Fibroblast of mammary gland (primary cell): ENCODE measurements at places on chromosomes 4 and X.
A peak's percentile ranks its signal among the peaks of the same experiment; 100 is the strongest.

GRCh38 chr4:2044119-2044485 lies 15.0 kb upstream of the NAT8L start:
- DNase-seq: no peak

DNA sequence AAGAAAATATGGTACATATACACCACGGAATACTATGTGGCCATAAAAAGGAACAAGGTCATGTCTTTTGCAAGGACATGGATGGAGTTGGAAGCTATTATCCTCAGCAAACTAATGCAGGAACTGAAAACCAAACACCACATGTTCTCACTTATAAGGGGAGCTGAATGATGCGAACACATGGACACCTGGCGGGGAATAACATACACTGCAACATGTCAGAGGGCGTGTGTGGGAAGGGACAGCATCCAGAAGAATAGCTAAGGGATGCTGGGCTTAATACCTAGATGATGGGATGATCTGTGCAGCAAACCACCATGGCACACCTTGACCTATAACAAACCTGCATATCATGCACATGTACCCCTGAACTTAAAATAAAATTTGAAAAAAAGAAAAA lies 19.5 kb upstream of the CNKSR2 start:
- peak; percentile 4 for DNase-seq

DNA sequence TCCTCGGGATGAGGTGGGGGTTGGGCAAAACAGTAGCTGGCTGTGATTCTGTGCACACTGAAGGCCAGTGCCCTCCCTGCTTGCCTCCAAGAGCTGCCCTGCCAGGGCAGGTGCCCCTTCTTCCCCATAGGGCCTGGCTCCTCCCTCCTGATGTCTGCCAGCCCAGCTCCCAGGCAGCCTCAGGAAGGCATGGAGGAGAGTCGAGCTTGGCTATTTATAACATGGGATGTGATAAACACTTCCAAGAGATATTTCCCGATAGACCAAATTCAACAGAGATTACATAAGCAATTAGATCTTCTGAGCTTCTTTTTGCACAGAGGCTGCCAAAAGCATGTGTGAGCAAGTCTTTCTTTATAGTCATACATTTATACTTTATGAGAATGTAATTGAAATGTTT lies 45.3 kb upstream of the PJA1 start:
- DNase-seq: no peak

DNA sequence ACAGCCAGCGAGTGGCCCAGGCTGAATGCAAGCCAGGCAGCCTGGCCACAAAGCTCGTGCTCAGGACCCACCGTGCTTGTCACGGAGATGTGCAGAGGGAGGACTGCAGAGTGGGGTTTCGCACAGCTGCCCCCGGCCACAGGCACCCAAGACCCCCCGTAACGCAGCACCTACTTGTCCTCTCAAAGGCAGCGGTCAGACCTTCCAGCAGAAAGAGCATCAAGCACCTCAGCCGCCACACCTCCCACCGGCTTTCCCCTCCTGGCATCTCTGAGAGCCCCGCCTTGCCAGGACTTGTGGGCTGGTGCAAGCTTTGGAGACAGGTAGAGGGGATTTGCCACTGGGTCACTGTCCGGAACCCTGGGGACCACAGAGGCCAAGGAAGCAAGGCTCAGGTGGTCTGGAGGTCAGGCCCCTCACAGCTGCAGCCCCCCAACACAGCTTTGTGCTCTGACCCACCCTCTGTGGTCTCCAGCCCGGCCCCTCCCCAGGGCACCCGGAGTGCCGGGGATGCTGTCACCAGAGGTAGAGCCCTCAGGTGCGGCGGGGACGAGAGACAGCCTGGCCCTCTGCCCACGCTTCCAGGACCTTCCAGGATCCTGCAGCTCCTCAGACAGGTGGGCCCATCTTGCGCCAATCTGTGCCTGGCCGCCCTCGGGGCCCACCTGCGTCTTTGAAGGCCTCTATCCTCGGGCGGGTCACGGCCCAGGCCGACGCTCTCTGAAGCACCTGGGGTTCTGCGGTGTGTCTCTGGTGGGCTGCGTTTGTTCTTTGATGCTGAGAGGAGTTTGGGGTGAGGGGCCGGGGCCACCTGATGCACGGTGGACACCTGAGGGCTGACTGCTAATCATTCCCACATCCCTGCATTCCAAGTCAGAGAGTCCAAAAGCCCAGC lies 34.4 kb upstream of the HMX1 start:
- no peak for DNase-seq

- no peak for DNase-seq
Measured at GRCh38 chr4:3440011-3440410, 1.8 kb upstream of the HGFAC start.

DNA sequence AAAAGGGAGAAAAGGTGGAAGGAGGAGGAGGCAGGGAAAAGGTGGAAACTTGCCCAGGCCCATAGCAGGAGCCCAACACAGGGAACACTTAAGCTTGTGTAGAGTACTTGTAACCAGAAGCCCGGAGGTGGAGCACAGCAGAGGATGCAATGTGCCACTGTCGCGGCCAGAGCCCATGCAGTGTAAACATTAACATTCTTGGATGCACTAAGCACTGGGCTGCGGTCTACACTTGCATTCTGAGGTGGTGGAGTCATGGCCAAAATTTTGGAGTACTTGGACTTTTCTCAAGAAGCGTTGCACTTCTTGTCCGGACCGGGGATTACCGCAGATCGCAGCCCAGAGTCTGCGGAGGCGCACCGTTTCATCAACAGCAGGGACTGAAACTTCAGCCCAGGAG lies 4.5 kb upstream of the RHOXF1 start:
- peak; percentile 4 for DNase-seq

- DNase-seq: no peak
Measured at GRCh38 chrX:19765628-19766027, 121.8 kb downstream of the SH3KBP1 start.

- no peak for DNase-seq
Measured at GRCh38 chr4:48565362-48566033, 75.4 kb downstream of the ZAR1 start.

GRCh38 chr4:28009541-28009940 lies 1148.9 kb downstream of the STIM2 start:
- DNase-seq: peak; percentile 2

DNA sequence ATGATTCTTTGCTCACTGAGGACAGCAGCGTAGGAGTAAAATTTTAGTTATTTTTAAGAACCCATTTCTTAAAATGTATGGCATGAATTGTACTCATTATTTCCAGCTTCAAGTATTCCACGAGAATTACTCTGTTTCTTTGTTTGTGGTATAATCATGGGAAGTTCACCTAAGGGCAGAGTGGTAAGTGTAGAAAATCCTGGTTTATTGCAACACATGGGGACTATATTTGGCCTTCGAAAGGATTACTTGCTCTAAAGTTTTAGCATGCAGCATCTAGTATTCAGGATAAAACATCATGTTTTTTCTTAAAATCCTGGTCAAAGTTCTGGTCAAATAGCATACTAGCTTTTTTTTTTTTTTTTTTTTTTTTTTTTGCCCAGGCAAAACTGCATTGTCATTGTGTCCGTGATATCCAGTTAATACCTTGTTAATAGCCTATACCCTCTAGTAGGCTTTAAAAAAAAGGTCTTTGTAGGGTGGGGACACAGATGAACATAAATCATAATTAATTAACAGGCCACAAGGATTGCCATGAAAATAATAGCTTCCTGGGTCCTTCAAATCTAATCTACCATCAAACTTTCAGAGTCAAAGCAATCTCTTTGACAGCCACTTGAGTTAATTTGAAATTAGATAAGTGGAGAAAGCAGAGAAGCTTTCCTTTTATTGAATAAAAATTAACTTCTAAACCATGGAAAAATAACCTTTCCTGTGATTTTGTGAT lies 44.6 kb upstream of the VEGFC start:
- peak; percentile 31 for DNase-seq

DNA sequence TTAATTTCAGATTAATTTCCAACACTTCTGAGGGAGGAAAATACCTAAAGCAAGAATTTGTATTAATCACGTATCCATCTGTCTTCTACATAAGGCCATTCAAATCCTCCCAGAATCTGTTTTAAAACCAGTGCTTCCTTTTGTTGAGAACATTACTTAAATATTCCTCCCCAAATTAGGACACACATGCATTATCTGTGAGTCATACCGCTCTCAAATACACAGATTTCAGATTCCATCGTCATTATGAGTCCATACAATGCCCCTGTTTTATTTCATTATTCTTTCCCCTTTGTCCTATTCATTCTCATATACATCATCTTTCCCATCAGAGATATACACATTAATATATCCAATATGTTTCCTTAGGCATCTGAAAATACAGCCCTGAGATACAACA lies 57.3 kb upstream of the PRSS12 start:
- DNase-seq: peak; percentile 55

DNA sequence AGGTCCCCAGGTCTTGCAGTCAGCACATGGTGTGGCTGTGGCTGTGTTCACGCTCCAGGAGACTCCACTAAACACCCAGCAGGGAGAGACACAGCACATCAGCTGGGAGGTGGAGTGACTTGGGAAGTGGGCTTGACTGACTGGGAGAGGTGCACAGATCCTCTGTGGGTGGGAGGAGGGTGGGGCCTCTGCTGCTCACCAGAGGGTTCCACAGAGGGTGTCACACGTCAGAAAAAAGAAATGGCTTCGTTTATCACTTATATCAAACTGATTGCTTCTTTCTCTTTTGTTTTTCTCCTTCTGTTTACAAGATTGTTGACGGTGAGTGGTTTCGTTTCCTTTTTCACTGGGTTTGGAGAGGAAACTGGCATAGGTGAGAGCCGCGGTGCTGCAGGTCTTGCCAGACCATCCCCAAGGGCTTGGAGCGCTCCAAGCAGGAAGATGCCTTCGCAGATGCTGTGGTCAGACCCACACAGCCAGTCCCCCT lies 24.8 kb upstream of the FAM193A start:
- DNase-seq: no peak

DNA sequence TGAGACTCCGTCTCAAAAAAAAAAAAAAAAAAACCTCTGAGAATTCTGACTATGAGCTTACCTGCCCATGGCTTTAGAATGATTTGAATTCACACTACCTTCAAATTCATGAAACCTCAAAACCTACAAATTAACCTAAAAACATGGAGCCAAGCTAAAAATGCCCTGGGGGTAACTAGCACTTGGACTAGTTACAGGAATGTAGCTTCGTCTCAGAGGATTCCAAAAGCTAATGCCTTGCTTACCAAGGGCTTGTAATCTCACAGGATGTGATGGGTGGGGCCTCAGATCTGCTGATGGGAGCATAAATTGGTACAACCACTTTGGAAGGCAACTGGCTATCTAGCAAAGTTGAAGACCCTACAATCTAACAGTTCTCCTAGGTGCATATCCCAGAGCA lies 79.4 kb upstream of the SPRY1 start:
- no peak for DNase-seq

DNA sequence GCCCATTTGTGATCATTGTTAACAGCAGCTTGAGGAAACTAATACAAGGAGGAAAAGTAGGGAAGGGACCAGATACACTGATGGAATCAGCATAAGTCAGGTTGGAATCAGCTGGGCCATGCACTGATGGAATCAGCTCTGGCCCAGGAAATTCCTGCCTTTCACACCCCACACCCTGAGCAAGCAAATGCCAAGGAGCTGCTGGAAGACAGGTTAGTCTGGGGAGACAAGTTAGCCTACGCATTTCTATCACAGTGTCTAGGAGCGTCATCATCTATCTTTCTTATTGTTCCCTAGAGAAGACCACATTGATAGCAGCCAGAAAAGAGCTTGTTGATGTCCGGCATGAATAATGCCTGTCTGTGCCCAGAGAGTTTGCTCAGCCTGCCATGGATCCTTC lies 16.2 kb upstream of the CEP135 start:
- DNase-seq: no peak

DNA sequence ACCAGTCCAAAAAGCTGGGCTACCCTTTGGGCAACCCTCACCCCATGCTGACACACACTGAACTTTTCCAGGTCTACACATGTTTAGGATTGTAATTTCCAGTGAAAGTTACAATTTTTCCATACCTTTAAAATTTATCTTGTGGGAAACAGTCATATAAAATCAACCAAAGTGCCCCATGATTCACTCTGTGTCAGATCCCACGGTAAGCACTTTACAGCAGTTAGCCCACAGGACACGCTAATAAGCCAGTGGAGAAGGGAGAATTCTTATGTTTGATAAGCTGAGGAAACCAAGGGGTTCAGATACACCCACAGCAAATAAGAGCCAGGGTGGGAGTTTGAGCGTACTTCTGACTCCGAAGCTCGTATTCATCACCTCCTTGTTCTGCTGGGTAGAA lies 72.4 kb upstream of the TBL1X start:
- no peak for DNase-seq

DNA sequence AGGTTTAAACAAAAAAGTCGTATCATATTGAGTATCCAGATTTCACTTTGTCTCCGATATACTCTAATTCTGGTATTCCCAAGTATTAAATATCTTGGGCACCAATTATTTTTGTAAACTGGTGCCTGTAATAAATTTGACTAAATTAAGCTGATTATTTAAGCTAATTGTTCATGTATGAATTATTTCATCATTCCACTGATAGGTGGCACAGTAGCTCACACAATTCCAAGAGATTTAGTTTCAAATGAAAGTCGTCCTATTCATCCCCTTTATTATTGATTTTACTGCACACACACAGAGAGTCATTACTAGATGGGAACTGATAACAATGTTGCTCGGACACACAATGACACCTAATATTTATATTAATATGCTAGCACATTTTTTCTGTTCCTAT lies 432.4 kb downstream of the DMD start:
- DNase-seq: no peak

DNA sequence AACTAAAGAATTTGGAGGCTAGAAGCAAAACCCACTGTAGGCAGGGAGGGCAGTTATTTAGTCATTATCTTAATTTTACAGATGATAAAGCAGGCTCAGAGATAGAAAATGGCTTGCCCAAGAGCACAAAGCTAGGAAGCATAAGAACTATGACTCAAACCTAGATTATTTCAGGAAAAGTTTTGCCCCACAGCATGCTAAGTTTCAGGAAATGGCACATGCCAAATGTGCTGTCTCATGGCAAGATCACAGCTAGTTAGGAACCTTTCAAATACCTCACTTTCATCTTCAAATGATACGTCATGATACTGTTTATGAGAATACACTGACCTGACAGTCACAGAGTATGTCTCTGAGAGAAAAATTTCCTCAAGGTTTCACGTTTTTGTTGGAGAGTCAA lies 78.5 kb upstream of the SPANXC start:
- peak; percentile 17 for DNase-seq

DNA sequence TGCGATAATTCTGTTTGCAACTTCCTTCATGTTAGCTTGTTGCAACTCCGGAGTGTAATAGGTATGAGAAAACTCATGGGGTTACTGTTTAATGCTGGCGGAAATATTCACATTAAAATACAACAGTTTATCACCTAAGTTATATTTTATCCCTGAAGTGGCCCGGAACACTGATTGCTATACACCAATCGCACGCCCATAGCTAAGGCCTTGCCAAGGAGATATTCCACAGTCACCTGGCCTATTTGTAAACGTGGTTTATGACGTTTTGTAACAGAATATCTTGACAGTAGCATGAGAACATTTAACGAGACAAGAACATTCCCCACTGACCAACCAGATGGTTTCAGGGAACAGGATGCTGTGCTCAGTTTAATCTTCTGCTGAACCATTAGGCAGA lies 23.2 kb upstream of the FAM90A26 start:
- no peak for DNase-seq

GRCh38 chr4:168743601-168744000 lies 246.7 kb downstream of the PALLD start:
- DNase-seq: peak; percentile 53
